Activated naive CD4-positive, alpha-beta T cell (primary cell): ENCODE measurements at places on chromosomes 6 and 20.

- no peak for DNase-seq
Observed at GRCh38 chr20:41877911-41878310, 259.7 kb upstream of the CHD6 start.

- DNase-seq = no peak
Observed at GRCh38 chr6:22367346-22367745, 70.5 kb upstream of the PRL start.

DNA sequence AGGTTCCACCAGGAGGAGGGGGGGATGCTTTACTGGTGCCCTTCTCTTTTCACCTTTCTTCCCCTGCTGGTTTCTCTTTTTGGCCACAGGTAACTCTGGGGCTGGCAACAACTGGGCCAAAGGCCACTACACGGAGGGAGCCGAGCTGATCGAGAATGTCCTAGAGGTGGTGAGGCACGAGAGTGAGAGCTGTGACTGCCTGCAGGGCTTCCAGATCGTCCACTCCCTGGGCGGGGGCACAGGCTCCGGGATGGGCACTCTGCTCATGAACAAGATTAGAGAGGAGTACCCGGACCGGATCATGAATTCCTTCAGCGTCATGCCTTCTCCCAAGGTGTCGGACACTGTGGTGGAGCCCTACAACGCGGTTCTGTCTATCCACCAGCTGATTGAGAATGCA lies 4.4 kb downstream of the TUBB1 start:
- no peak for DNase-seq

DNA sequence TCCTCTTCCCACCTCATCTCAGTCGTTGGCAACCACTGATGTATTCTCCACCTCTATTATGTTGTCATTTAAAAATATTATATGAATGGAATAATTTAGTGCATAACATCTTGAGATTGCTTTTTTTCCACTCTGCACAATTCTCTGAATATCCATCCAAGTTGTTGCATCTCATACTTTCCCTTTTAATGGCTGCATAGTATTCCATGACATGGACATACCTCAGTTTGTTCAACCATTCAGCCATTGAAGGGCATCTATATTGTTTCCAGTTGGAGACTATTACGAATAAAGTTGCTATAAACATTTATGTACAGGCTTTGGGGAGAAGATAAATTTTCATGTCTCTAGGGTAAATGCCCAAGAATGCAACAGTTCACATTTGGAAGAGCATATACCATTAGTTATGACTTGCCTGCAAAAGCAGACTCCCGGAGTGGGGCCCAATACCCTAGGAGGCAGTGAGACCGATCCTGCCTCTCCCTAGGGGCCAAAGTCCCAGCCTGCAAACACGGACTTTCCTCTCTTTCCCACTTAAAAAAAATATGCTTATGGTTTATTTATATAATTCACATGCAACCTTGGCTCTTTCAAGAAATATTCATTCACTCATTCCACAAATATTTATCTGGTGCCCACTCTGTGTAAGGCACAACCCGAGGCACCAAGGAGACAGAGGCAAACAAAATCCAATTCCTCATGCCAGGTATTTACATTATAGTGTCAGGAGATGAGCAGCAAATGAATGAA lies 227.0 kb upstream of the PMEPA1 start:
- DNase-seq = no peak

DNA sequence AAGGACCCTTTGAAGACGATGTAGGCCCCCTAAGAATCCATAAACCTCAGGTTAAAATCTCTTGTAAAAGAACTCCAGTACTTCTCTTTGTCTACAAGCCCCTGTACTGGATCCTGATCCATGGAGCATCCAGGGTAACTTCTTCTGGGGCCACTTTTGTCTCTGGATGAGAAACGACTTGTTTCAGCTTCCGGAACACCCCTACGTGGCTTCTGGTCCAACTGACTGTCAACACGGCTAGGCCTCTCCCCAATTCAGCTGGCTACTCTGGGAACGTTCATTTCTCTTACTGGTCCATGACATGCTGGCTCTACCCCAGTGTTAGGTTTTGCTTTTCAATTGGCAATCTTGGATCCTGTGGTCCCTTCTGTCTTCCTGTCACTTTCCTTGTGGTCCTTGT lies 198.0 kb downstream of the BACH2 start:
- DNase-seq = no peak
